ENCODE measurements at places on chromosomes 11 and 22.

- DNase-seq = no peak
Measured at GRCh38 chr11:14288189-14288935, 70.6 kb downstream of the RRAS2 start.

- DNase-seq = no peak
Measured at GRCh38 chr22:43118953-43119458, 8.5 kb downstream of the BIK start.

DNA sequence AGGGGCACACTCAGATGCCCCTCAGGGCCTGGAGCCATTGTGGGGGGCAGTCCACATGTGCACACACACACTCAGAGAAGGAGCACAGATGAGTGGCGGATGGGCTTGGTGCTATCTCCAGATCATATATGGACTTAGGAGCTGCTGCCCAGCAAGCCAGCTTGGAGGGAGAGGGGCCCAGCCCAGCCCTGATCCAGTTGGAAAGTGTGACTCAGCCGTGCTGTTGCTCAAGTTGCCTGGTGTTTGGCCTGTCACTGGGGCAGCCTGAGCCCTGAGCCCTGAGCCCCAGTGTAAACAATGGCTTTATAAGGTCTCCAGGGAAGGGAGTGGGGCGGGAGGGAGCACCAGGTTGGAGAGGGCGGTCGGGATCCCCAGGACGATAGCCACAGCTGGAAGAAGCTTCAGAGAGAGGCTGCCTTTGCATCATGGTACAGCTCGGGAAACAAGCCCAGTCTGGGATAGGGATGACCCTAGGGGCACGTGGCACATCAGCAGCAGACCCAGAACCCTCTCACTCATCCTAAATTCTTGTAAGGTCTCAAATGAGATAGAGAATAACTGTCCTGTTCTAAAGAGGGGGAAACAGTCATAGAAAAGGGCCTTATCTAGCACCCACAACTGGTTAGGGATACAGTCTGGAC lies 4.8 kb downstream of the SELENOM start:
- no peak for DNase-seq

DNA sequence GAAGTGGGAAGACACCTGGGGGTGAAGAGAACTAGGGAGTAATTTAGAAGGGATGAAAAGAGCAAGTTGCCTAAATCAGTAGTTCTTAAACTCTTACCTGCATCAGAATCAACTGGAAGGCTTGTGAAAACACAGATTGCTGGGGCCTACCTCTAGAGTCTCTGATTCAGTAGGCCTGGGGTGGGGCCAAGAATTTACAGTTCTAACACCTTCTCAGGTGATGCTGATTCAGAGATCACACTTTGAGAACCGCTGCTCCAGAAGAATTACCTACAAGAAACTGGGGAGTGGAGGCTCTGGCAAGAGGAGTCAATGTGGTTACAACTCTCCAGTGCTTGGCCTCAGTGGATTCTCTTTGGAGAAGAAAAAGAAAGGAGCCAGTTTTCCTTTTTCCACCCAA lies 128.7 kb downstream of the C11orf58 start:
- DNase-seq = no peak

- DNase-seq = peak; percentile 54
Measured at GRCh38 chr11:12862696-12863469, 146.2 kb upstream of the RASSF10 start.

DNA sequence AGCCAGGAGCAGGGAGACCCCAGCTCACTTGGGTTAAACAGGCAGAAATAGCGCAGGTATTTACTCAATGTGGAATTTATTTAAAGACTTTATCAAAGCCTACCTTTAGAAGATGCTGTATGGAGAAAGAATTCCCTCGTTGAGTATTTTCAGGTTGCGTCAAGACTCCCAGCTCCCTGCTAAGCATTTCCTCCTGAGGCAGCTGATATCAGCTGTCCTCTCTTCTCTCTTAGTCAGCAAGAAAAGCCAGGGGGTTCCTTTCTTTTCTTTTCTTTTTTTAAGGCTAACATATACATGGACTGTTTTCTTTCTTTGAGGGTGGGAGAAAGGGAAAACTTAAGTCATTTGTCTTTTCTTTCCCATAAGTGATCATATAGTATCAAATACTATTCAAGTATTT lies 125.8 kb upstream of the POU2AF2 start:
- no peak for DNase-seq

DNA sequence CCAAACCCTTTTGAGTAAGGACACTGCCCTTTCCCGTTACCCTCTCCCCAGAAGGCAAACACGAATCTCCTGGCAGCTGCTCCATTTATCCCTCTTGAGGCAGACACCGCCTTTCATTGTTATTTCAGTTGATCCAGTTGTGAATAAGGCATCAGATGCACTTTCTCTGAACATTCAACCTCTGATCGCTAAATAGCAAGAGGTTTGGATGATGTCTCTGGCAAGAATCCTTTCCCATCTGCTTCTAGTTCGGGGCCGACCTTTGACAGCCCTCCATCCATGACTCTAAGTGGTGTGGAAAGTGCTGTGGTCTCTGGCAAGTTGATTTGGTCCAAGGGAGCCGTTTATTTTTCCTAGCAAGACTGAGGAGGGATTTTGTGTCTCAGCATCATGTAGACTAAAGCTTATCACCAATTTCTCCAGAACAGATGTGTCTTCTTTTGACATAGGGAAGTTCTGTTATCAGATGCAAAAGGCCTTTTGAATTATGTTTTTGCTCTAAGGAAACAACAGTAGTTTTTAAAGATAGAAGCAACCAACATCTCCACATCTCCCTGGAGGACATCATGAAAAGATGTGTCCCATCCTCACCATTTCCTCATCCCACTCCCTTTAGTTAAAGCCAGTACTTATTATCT lies 123.6 kb downstream of the CCDC34 start:
- DNase-seq = peak; percentile 84

DNA sequence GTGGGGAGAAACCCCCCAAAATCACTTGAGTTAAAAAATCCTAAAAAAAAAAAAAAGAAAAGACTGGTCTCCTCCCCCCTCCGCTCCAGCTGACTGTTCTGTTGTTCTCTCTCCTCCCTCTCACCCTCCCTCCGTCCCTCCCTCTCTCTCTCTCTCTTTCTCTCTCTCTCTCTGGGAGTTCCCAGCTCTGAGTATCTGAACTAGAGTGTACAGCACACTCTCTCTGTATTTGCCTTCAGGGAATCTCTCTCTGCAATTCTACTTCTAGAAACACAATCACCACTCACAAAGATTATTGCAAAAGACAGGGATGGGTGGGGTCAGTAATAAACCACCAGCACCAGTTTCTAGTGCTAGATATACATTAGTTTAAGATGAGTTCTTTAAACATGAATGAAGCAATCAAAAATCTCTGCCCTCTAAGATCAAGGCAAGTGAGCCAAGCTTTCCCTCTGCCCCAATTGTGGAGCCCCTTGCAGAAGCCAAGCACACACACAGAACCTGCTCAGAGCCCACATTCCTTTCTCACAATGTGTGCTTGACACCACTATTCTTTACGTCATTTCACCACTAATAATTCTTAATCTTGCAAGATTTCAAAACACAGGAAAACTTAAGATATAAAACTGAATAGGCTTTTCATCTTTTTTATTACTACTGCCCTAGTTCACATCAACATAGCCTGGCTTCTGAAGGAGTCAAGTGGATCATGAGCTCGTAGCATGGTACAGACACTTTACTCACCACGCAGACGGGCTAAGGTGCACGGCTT lies 133.5 kb downstream of the RBFOX2 start:
- DNase-seq = peak; percentile 73

GRCh38 chr22:19167106-19167869 lies 11.2 kb downstream of the SLC25A1 start:
- no peak for DNase-seq

GRCh38 chr11:33358150-33358831 lies 101.1 kb downstream of the HIPK3 start:
- DNase-seq = no peak
